GM23248 (cell line): ENCODE measurements at places on chromosomes 4 and X. TPM values are rescaled to one million over a fixed set of nuclear protein-coding genes. Genes with fewer than 3 reads are reported as not detected.

- no peaks in the 10 kb centered on the region for H3K36me3 ChIP-seq
- no peak overlapping the region for H3K27ac ChIP-seq
- peaks cover 8% of the 10 kb centered on the region for H3K4me1 ChIP-seq
- DNase-seq = no peak
- H3K27me3 ChIP-seq = no peaks in the 10 kb centered on the region
Observed at GRCh38 chrX:153057281-153057680, 1.0 kb downstream of the PNMA3 start.

DNA sequence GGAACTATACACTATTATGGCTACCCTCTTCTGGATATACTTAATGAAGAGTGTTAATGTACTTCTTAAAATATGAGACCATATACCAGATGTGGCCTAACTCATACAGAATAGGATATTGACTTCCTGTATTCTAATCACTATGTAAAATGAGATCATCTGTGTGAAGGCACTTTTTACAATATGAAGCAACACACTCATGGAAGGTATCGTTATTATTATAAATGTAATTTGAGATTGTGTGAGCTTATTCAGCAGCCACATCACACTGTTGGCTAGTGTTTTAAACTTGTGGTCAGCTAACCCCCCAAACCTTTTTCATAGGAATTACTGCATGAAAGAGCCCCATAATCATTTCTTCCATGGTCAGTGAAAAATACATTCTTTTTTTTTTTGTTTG is 281.8 kb upstream of the TEX13A start:
- no peak overlapping the region for H3K27ac ChIP-seq
- no peaks in the 10 kb centered on the region for H3K36me3 ChIP-seq
- no peak overlapping the region for H3K4me3 ChIP-seq
- DNase-seq = no peak
- H3K4me1 ChIP-seq = no peaks in the 10 kb centered on the region

GRCh38 chr4:88702782-88703181 is 5.2 kb upstream of the NAP1L5 start:
- peaks cover 18% of the 10 kb centered on the region for H3K4me1 ChIP-seq
- no peak overlapping the region for H3K4me3 ChIP-seq
- peaks cover 2% of the 10 kb centered on the region; the same call in 1 of the 2 replicates for H3K36me3 ChIP-seq
- no peak overlapping the region for H3K27ac ChIP-seq
- DNase-seq = no peak

GRCh38 chr4:150038335-150039076 is 39.7 kb upstream of the DCLK2 start:
- H3K36me3 ChIP-seq = no peaks in the 10 kb centered on the region
- no peak overlapping the region for H3K27ac ChIP-seq

DNA sequence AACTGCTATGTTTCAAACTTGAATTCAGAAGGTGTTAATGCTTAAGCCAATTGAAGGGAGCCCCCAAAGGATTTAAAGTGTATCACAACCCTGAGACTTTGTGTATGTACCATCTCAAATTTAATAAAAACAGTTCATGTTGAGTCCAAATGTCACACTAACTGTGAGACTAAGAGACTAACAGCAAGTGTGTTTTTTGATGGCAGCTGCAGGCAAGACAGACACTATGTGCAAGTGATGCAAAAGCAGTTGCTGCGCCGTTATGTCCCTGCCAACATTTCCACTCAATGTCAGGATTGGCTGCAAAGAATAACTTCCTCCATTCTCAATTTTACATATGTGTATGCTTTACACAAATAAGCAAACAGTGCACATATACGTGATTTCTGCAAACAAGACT is 594.6 kb downstream of the IL15 start:
- H3K36me3 ChIP-seq = no peaks in the 10 kb centered on the region
- H3K27me3 ChIP-seq = no peaks in the 10 kb centered on the region
- H3K4me3 ChIP-seq = no peak overlapping the region
- no peak for DNase-seq
- no peaks in the 10 kb centered on the region for H3K4me1 ChIP-seq
- H3K27ac ChIP-seq = no peak overlapping the region

DNA sequence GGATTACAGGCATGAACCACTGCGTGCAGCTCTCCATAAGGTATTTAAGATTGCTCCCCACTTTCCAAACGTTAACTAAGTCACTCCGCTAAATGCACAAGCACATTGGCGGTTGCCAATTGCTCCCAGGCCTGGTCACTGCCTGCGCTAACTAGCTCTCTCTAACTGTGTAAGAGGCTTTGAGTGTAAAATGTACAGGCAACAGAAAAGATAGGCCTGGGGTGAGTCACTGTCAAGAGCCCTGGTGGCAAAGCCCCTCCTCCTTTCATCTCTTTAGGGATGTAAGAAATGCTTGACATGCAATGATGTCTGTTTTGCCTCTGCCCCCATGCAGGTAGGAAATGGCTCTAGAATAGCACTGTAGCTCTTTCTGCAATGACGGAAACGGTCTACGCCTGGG is 329.7 kb upstream of the GATB start:
- H3K4me3 ChIP-seq = no peak overlapping the region
- no peaks in the 10 kb centered on the region for H3K36me3 ChIP-seq
- no peak for DNase-seq

SMIM10L2A gene
- not detected in 2 replicates for total RNA-seq

DNA sequence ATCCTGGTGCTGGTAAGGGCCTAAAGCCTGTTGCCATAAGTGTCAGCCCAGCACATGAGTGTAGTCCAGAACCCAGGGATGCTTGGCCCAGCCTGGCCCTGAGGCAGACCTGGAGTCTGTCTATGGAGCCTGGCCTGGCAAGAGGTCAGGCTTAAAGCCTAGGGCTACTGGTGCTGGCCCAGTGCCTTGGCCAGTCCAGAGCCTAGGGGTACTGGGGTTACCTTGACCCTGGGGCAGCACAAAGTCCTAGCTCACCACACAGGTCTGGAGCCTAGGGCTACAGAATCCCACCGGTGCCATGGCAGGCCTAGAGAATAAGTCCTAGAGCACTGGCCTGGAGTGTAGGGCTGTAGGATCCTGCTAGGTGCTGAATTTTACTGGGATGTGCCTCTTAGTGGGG is 393.8 kb downstream of the MAGEE1 start:
- H3K27ac ChIP-seq = no peak overlapping the region
- H3K4me3 ChIP-seq = no peak overlapping the region
- no peak for DNase-seq
- H3K27me3 ChIP-seq = no peaks in the 10 kb centered on the region
- no peaks in the 10 kb centered on the region for H3K4me1 ChIP-seq
